ENCODE measurements at places on chromosomes 4 and X. TPM values are rescaled to one million over a fixed set of nuclear protein-coding genes. Genes with fewer than 3 reads are reported as not detected.

DNA sequence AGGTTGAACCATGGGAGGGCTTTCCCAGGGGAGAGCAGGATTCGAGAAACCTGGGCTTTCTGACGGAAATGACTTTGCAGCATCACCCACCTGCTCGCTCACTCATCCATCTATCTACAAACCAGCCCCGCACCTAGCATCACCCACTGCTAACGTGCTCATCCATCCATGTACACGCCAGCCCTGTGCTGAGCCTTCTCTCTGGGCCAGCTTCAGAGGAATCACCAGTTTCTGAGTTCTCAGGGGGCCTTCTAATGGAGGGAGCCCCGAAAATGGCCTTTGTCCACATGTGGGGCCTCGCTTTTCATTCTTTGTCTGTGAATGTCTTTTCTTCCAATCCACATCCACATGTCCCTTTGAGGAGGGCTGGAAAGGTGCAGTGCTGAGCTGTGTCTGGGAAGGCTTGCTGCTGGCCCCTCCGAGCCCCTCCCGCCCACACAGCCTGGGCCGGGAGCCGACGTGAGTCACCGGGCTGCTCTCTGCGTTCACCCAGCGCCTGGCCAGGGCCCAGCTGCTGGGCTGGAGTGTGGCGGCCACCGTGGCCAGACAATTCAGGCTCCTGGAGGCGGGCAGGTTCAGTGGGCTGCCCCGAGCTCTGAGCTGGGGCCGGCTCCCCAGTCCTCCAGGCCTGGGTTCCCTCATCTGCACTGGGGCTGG lies 14.7 kb downstream of the SORCS2 start:
- peak; percentile 24 for DNase-seq

DNA sequence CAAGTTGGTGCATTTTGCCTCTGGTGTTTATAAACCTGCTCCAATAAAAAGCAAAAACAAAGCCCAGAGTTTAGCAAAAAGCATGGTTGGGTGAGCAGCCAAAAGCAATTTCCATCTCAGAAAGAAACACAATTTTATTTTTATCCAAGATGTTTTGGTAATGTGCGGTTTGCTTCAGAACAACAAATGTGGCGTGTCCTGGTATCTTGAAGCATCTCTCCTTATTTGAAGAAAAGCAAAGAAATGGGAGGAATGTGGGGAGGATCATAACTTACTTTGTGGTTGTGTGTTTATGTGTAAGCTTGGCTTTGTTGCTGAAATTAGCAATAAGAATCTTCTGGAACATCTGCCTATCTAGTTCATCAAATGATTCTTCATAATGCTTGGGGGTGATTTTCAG lies 88.3 kb upstream of the DDX3X start:
- no peak for DNase-seq

RAB33B gene
- 8.3 TPM for total RNA-seq

IL21 gene
- total RNA-seq = not detected

GRCh38 chrX:43702660-43703059 lies 46.6 kb downstream of the MAOA start:
- no peak for DNase-seq

ARHGAP36 gene
- total RNA-seq = not detected

- DNase-seq = no peak
Observed at GRCh38 chrX:21590012-21590776, 67.9 kb downstream of the KLHL34 start.

HGFAC gene
- total RNA-seq = not detected

DNA sequence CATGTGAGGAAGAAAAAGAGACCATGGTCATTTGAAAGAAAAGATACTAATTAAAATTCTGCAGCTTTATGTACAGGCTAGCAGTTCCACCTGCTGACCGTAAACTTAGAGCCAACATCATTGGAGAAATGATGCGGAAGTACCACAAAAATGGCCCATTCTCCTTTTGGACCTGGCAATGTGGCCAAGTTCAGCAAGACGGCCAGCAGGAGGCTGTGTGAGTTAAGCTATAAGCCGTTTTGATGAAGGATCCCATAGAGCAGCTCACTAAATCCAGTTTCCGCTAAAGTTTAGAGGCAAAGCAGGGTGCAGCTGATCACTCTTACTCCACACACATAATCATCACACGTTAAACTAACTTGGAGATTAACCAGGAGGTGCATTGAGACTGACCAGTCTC lies 133.8 kb downstream of the LDB2 start:
- no peak for DNase-seq

FATE1 gene
- not detected for total RNA-seq

DNA sequence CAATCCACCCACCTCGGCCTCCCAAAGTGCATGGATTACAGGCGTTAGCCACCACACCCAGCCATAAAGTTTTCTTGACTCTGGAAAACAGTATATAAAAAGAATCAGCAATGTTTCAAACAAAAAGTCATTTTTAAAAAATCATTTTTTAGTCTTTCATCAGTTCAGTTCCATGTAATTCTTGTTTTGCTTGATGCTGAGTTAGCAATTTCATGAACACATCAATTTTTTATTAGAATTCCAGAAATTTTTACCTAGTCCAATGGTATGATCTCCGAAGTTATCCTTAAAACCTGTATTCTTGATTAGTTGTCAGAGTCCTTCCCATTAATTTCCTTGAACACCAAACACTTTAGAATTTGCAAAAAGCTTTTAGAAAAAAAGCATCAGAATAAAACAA lies 56.8 kb downstream of the RCHY1 start:
- no peak for DNase-seq

DNA sequence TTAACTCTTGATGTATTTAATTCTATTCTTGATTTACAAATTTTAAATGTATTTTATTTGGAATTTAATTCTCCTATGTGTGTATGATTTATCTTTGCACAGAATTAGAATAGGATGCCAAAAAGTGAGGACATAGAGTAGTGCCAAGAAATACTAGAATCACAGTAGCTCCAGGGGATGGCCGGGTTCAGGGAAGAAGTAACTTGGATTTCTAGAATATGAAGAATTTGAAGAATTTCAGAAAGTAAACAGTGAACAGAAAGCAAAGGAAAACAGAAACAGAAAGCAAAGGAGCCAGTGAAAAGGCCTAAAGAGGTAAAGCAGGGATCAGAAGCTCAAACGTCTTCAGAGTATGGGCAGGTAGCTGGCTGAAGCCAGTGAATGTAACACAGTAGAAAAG lies 1187.6 kb downstream of the RPA4 start:
- no peak for DNase-seq

COX7B2 gene
- total RNA-seq = not detected

GYG2 gene
- 0.70 TPM for total RNA-seq

XKRX gene
- total RNA-seq = 63.7 TPM

- DNase-seq = no peak
Observed at GRCh38 chr4:82038936-82039335, 334.9 kb downstream of the HNRNPD start.

ERVMER34-1 gene
- 0.40 TPM for total RNA-seq

P2RY8 gene
- 1.7 TPM for total RNA-seq

DNA sequence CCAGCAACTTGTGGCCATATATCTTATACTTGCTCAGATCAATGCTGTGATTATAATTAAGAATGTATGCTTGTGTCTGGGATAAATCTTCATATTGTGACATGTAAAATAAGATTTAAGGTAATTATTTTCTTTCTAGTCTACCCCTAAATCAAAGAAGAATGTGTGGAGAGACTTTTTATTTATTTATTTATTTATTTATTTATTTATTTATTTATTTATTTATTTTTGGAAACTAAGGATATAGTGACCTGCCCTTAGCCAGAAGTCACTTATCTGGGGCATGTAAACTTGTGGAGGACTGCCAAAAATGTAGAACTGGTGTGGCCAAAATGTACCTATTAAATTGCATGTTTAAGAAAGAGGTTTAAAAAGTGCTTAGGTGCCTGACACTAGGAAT lies 144.3 kb downstream of the BEND2 start:
- no peak for DNase-seq

DNA sequence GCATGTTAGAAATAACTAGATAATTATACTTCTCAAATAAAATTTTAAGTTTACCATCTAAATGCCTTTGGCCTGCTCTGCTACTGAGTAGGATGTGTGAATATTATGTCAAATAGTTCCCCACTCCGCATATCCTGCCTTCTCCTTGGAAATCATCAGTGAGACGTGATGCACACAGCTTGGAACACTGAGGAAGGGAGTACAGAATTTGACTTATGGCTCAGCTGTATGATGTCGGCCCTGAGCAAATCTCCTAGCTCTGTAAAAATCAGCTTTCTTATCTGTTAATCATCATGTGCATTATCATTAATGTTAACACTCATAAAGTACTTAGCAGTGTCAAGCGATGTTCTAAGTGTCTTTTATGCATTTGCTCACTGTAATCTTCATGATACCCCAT lies 241.0 kb upstream of the ANKRD50 start:
- no peak for DNase-seq

GRCh38 chr4:93828995-93829819 lies 654 bp downstream of the ATOH1 start:
- DNase-seq = peak; percentile 66

- no peak for DNase-seq
Observed at GRCh38 chr4:16079046-16079445, 4.8 kb downstream of the PROM1 start.

DNA sequence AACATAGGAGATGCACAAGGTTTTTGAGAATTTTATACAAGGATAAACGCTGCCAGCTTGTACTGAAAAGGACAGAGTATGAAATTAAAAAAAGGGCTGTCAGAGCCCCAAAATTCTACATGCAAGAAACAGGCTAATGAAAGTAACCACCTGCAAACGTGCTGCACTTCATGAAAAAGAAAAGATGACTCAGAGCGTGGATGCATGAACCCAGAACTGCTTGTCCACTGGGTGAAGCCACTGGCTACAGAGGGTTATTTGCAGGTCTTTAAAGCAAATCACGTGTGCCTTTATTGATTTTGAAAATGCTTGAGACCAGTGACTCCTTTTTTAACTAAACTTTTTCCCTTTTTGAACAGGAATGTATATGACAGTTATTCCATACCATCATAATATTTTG lies 25.3 kb upstream of the FRMD7 start:
- no peak for DNase-seq
